ENCODE measurements at places on chromosomes 7 and 10. TPM values are rescaled to one million over a fixed set of nuclear protein-coding genes. Genes with fewer than 3 reads are reported as not detected.

The LIPM gene
- under 0.01 TPM for total RNA-seq

The OPN4 gene
- not detected for total RNA-seq

The ADRA2A gene
- total RNA-seq = 2.1 TPM

The ABHD11 gene
- 13.6 TPM for total RNA-seq

The NXPH1 gene
- total RNA-seq = not detected

The BLNK gene
- 1.6 TPM for total RNA-seq

The HMX3 gene
- not detected for total RNA-seq

The AKR1D1 gene
- not detected for total RNA-seq

The ALOX5 gene
- total RNA-seq = 3.1 TPM

The SEMA3C gene
- 266 TPM for total RNA-seq

The TMEM213 gene
- not detected for total RNA-seq

The TSPAN15 gene
- total RNA-seq = 72.0 TPM

The CLDN4 gene
- total RNA-seq = not detected

The GPR146 gene
- 5.2 TPM for total RNA-seq

The CDHR1 gene
- total RNA-seq = under 0.01 TPM

The SLC35B4 gene
- 6.8 TPM for total RNA-seq

The TYSND1 gene
- 4.7 TPM for total RNA-seq

The ZNF365 gene
- total RNA-seq = under 0.01 TPM

The TMEM139 gene
- 1.0 TPM for total RNA-seq

The AKR1E2 gene
- 46.4 TPM for total RNA-seq

The BMI1 gene
- 31.3 TPM for total RNA-seq

The IL6 gene
- total RNA-seq = not detected

The SNX13 gene
- total RNA-seq = 37.6 TPM

The LRRD1 gene
- total RNA-seq = 0.52 TPM

The DPCD gene
- total RNA-seq = 20.4 TPM

The ADGRA1 gene
- total RNA-seq = under 0.01 TPM

The LIPN gene
- total RNA-seq = not detected

The RTKN2 gene
- total RNA-seq = 2.1 TPM

The TM9SF3 gene
- 70.5 TPM for total RNA-seq

The NODAL gene
- not detected for total RNA-seq

The FOXI2 gene
- total RNA-seq = not detected
